Psoas muscle (tissue), 8 donors: ENCODE measurements at places on chromosomes 13 and 19.
A peak's percentile ranks its signal among the peaks of the same experiment; 100 is the strongest.

- peak; percentile 61 for DNase-seq
Observed at GRCh38 chr13:100544866-100545683, 43.5 kb downstream of the GGACT start.

DNA sequence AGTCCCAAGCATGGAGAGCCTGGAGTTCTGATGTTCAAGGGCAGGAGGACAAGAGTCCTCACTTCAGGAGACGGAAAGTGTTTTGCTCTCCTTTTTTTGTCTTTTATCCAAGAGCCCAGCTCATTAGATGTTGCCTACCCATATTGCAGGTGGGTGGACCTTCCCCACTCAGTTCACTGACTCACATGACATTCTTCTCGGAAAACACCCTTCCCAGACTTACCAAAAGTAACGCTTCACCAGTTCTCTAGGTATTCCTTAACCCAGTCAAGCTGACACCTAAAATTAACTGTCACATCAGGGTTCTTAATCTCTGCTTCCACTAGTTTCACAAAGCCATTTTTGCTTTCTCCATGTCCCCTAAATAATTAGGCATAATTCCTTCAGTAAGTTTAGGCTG lies 2215.4 kb upstream of the PCDH20 start:
- DNase-seq = no peak

DNA sequence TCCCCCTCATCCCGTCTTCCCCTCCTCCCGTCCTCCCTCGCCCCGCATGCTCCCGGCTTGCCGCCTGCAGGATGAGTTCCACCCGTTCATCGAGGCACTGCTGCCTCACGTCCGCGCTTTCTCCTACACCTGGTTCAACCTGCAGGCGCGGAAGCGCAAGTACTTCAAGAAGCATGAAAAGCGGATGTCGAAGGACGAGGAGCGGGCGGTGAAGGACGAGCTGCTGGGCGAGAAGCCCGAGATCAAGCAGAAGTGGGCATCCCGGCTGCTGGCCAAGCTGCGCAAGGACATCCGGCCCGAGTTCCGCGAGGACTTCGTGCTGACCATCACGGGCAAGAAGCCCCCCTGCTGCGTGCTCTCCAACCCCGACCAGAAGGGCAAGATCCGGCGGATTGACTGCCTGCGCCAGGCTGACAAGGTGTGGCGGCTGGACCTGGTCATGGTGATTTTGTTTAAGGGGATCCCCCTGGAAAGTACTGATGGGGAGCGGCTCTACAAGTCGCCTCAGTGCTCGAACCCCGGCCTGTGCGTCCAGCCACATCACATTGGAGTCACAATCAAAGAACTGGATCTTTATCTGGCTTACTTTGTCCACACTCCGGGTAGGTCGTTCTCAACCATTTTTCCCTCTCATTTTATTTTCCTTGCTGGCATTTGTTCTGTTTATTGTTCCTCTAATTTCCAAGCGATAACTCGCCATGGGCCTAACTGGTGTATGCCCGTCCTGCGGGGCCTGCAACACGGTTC lies 29.8 kb downstream of the NFIX start:
- peak; percentile 70 for DNase-seq

- DNase-seq = peak; percentile 62
Observed at GRCh38 chr13:40236566-40237168, 429.8 kb downstream of the FOXO1 start.

DNA sequence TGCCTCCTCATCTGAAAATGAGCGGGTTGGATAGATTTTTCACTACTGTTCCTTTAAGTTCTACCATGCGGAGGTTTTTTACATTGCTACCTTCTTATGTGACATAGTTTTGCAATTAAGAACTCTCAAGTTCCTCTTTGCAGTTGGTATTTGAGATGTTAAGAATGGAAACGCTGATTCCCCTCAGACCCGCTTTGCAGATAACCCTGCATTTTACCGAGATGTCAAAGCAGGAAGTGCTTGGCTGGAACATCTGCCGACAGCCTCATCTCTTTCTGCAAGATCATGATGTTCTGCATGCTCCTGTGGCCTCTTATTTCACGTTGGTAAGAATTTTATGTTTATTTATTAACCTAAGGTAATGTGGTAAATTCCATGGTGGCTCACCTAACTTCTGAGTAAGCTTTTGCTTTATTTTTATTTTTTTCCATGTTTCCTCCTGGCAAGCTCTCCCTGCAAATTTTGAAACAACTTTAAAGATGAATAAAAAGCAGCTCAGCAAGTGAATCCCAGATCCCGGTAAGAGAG lies 22.5 kb downstream of the PABPC3 start:
- no peak for DNase-seq

DNA sequence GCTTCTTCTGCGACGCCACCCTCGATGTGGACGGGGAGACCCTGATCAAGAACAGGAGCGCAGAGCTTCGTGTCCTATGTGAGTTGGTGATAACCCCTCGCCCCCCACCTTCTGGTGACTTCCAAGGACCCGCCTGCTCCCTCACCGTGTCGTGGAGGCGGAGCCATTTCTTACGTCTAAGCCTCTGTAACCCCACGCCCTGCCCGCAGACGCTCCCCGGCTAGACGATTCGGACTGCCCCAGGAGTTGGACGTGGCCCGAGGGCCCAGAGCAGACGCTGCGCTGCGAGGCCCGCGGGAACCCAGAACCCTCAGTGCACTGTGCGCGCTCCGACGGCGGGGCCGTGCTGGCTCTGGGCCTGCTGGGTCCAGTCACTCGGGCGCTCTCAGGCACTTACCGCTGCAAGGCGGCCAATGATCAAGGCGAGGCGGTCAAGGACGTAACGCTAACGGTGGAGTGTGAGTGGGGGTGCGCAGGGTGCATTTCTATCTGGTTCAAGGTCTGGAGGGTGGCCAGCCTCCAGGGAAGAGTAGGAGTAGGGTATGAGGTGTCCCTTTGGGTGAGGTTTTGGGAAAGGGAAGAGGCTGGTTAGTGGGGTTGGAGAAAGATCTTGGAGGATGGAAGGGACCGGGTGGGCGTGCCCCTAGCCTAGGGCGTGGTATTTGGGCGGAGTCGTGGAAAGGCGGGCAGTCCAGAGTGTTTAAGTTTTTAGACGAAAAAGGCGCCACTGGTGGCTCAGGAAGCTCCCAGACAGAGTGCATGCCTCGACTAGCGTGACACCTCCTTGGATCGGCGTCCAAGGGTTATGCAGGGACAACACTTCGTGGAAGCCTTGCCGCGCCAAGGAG lies 3.3 kb downstream of the ICAM5 start:
- DNase-seq = peak; percentile 53

GRCh38 chr19:23101241-23101640 lies 15.6 kb upstream of the ZNF730 start:
- DNase-seq = no peak

GRCh38 chr13:65600702-65601101 lies 1629.4 kb downstream of the PCDH9 start:
- no peak for DNase-seq

DNA sequence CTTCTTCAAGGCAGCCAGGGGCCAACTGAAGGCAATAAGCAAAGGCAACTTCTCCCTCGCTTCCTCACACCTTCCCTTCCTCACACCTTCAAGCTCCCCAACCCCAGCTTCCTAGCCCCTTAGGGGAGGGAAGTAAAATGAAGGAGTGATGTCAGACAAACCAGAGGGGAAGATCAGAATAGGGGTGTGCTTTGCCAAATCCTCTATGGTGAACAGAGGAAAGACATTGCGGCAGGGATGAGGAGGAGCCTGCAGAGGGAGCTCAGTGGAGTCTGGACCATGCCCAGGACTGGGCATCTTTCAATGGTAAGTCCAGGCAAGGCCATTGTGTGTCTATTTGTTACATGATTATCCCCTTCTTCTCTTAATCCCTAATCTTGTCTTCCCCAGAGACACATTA lies 164.0 kb downstream of the TSHZ3 start:
- DNase-seq = no peak

GRCh38 chr13:33838647-33839046 lies 20.7 kb downstream of the RFC3 start:
- no peak for DNase-seq

GRCh38 chr13:114135731-114136171 lies 3.3 kb upstream of the RASA3 start:
- no peak for DNase-seq

DNA sequence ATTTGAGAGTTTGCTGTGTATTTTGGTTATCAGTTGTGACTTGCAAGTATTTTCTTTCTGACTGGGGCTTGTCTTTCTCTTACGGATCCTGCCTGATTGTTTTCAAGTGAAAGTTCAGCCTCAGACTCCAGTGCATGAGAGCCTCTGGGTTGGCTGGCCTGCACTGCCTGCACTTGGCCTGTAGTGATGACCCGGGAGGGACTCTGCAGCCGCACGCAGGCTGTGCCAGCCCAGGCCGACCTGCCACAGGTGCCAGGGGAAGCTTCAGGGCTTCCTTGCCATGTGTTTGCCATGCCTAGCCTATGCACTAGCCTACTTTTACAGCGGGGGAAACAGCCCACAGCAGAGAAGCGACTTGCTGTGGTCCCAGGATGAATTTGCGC lies 77.0 kb downstream of the KDM4B start:
- no peak for DNase-seq

DNA sequence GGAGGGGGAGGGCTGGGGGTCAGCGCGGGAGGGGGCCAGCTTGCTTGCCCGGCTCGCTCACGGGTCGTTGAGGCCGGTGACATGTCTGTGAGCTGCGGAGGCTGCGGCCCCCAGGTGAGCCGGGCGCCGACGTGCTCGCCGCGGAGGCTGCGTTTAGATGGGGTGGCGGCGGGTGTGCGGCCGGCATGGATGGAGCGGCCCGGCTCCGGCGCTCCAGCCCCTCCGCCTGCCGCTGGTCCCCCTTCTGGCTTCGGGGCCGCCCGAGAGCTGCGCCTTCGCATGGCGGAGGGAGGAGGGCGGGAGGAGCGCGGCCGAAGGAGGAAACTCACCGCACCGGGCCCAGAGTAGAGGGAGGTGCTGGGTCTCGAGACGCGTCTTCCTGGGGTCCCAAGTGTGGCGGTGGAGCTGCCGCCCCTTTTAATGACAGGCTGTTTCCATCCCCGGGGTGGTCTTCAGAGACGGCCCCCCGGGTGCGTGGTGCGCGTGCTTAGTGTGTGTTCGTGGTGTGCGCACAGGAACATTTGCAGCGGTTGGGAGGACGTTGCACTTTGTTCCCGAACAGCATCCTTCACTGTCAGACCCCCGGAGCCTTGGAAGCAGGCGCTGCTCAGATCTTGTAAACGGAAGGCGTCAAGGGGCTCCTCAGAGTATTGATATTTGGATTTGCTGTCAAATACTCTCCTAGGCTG lies at the start of gene AKAP11:
AKAP11 (plus strand) TSS at position 38 of the 689 bp plus-strand sequence. CDS start 14,197 bp downstream, outside the sequence.
- DNase-seq = peak; percentile 45

GRCh38 chr13:113051641-113052040 lies 54.0 kb upstream of the F7 start:
- peak; percentile 37 for DNase-seq

GRCh38 chr13:27334774-27335435 lies 64.3 kb downstream of the RASL11A start:
- DNase-seq = no peak

- no peak for DNase-seq
Observed at GRCh38 chr13:112924365-112924764, 44.6 kb upstream of the MCF2L start.

- DNase-seq = no peak
Observed at GRCh38 chr13:50934735-50935435, 25.3 kb downstream of the RNASEH2B start.

- no peak for DNase-seq
Observed at GRCh38 chr13:79360095-79360494, 46.0 kb downstream of the RBM26 start.

DNA sequence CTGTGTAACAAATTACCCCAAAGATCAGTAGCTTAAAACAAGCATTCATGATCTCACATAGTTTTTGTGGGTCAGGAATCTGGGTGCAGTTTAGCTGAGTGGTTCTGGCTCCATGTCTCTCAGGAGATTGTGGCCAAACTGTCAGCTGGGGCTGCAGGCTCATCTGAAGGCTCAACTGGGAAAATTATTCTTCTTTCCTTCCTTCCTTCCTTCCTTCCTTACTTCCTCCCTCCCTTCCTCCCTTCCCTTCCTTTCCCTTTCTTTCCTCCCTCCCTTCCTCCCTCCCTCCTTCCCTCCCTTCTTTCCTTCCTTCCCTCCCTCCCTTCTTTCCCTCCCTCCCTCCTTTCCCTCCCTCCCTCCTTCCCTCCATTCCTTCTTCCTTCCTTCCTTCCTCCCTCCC lies 8.7 kb upstream of the RFX2 start:
- no peak for DNase-seq

- DNase-seq = no peak
Observed at GRCh38 chr13:38875186-38875875, 115.3 kb downstream of the STOML3 start.

- peak; percentile 13 for DNase-seq
Observed at GRCh38 chr19:1037621-1038064, 2.3 kb upstream of the ABCA7 start.

DNA sequence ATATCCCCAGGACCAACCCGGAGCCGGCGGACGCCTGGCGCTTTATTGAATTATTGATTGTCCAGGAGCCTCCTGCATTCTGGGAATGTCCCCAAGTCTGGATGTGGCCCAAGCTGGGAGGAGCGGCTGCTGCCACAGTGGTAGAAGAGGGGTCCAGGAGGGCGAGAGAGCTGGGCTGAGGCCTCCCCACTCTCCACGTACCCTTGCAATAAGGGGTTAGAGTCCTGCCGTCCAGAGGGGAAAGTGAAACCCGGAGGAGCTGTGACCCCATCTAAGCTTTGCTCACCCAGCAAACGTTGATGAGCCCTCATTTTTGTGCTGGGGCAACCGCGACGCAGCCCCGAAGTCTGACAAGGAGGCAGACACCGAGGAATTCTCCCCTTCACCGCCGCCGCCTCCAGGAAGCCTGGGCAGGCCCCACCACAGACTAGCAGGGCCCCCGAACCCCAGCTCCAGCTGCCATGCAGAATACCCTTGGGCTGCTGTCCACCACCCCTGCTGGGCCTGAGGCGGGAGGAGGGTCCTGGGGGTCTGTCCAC lies 1.4 kb upstream of the C2CD4C start:
- no peak for DNase-seq

- peak; percentile 98 for DNase-seq
Observed at GRCh38 chr19:19865750-19866610, at the start of gene ZNF253. Gene ZNF253, plus strand, starts transcription at chr19:19865882. Its CDS starts 115 bp downstream, at chr19:19865997.

DNA sequence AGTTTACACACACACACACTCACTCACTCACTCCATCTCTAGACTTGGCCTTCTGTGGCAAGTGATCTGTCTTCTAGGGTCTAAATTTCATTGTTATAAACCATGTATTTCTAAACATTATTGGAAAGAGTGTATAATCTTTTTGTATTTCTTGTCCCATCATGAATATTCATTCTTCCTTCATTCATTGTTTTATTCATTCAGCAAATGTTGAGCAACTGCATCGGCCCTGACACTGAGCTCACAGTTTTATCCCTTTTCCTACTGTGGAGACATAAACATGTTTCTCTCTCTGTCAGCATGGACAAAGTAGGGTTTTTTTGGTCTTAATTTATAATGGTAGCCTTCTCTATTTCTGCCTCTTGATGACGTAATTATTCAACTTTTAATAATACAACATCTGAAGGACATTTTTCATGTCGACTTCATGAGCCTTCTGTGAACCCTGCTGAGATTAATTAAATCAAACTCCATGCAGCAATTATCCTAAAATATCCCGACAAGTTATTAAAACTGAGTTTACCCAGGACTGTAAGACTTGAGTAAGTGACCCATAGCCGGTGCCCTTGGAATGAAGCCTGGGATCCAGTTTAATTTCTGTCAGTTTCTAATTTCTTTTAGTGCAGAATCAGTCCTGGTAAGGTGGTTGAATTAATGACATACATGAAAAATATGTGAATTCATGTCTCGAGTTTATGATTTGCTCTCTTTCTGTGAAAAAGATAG lies 7.3 kb downstream of the SPATA13 start:
- DNase-seq = no peak
